ENCODE measurements at places on chromosomes 6 and 20.

GRCh38 chr20:11296951-11297350 lies 620.7 kb upstream of the BTBD3 start:
- DNase-seq = no peak

- no peak for DNase-seq
These were observed 34.7 kb upstream of the STX16 start for GRCh38 chr20:58616411-58616810.

GRCh38 chr6:57159127-57159526 lies 13.0 kb upstream of the BAG2 start:
- no peak for DNase-seq

- DNase-seq = no peak
These were observed 2.8 kb downstream of the CLIC5 start for GRCh38 chr6:46012834-46013233.
